Activated CD4-positive, alpha-beta memory T cell treated with anti-CD3 and anti-CD28 coated beads for 36 hours (primary cell): ENCODE measurements at places on chromosomes 4 and X. TPM values are rescaled to one million over a fixed set of nuclear protein-coding genes. Genes with fewer than 3 reads are reported as not detected.

DNA sequence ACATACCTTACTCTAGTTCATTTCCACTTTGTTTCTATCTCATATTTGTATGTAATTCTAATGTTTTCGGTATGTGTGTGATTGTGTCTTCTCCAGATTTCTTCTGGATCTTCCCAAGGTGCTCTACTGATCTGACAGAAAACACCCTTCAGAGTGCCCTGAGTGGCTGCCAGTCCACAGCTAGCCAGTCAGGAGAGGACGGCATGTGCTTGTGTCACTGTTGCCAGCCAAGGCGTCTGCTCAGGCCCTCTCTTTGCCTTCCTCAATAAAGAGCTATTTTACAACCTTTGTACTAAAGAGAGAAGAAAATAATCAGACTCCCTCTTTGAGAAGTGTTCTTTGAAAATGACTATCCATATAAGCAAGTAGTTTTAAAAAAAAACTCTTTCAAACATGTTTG lies 29.0 kb downstream of the CD99L2 start:
- no peak for DNase-seq

- DNase-seq = peak; percentile 40
Observed at GRCh38 chrX:153885968-153886903, at the start of gene L1CAM. L1CAM (minus strand) TSS chrX:153886173; CDS start chrX:153875836, 10,337 bp downstream.

DNA sequence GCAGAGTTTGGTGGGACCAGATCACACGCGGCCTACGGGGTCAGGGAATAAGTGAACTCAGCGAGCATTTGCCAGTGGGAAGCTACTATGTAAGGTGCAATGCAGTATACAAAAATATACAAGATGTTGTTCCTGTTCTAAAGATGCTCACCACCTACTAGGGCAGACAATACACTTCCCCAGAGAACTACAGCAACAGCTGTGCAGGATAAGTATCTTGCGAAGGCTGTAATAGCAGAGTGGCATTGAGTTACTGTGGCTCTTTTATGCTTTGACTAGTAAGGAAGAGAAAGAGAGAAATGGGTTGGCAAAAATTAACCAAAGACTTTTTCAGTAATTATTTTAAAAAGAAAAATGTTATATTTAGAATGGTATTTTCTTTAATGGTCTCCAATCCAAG lies 61.2 kb downstream of the CDS1 start:
- no peak for DNase-seq

DNA sequence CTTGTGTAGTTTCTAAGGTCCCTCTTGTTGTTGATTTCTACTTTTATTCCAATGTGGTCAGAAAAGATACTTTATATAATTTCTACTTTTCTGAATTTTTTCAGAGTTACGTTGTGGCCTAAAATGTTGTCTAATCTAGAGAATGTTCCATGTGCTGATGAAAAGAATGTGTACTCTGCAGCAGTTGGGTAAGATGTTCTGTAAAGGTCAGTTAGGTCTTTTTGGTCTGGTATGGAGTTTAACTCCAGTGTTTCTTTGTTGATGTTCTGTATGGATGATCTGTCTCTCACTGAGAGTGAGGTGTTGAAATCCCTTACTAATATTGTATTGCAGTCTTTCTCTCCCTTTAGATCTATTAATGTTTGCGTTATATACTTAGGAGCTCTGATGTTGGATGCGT lies 37.0 kb upstream of the GPRIN3 start:
- no peak for DNase-seq

GRCh38 chrX:252244-252956 lies 28.8 kb upstream of the PLCXD1 start:
- no peak for DNase-seq

The PNMA6F gene
- not detected for total RNA-seq

The TREX2 gene
- total RNA-seq = 0.74 TPM

The POU3F4 gene
- not detected for total RNA-seq

The CT45A2 gene
- not detected for total RNA-seq

GRCh38 chr4:2009651-2010233 lies 968 bp upstream of the NELFA start:
- DNase-seq = peak; percentile 68

GRCh38 chrX:1598876-1599790 lies 7.7 kb downstream of the AKAP17A start:
- DNase-seq = no peak

DNA sequence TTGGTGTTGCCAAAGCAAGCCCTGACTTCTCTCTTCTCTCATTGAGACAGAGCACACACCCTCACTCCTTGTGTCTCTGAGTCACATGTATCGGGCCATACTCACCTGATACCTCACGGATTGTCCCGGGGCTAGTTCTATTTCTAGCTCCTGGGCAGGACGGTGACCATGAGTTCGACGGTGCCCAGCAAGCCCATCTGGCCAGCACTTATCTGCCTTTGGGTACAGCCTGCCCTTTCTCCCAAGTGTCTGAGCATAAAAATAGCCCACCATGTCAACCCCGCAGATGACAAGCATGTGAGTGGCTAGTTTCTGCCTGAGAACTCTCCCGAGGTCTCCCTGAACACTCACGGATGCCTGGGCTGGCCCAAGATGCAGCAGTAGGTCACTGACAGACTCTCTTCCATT lies 158.5 kb downstream of the DHRSX start:
- DNase-seq = no peak
